Ammon's horn (tissue), 1 donor: ENCODE measurements at places on chromosomes 5 and 9.
A peak's percentile ranks its signal among the peaks of the same experiment; 100 is the strongest.

- no peak for DNase-seq
Observed at GRCh38 chr9:76433406-76433805, 25.6 kb upstream of the GCNT1 start.

- DNase-seq: no peak
Observed at GRCh38 chr5:176413709-176414191, 2.6 kb downstream of the CLTB start.

- no peak for DNase-seq
Observed at GRCh38 chr5:103721183-103721582, 158.6 kb upstream of the NUDT12 start.

DNA sequence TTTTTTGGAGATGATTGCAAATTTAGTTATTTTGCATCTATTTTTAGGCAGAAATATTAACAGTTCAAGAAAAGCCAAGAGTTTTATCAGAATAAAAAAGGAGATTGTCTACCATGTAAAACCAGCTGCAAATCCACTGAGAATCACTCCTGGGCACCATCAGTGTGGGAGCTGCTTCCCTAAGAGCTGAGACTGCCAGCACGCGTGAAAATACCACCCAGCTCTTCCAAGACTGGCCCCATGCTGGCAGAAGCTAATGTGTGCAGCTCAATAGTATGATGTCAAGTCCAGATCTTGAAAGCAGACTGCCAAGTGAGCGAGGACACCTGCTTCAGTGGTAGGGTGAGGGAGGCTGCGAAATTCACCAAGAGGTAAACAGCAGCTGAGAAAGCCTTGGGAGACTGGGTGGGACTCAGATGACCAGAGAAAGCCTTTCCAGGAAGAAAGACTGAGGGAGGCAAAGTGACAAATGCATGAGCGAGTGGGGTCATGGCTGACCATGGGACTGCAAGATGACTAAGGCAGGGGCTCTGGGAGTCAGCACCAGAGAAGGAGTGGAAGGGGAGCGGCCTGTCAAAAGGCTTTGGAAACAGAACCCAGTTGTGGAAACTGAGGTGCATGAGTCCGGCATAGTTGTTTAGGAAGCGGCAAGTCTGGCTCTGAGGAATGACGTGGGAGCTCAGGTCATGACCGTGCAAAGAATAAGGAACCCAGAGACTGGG, 200.9 kb downstream of the GADD45G start:
- no peak for DNase-seq

DNA sequence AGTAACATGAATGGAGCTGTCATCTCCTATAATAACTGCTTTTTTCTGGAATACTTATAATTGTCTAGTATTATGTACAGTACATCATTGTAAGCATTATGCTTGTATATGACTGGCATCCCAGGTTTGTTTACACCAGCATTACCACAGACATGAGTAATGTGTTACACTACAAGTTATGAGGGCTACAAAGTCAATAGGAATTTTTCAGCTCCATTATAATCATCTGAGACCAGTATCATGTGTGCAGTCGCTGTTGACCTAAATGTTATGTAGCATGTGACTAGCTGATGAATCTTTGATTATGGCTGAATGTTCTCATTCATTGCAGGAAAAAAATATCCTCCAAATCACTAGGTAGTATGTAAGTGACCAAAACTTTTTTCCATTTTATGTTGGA, 2.2 kb downstream of the ZCCHC9 start:
- no peak for DNase-seq

- DNase-seq: no peak
Observed at GRCh38 chr5:40401284-40402006, 278.3 kb upstream of the PTGER4 start.

- no peak for DNase-seq
Observed at GRCh38 chr5:135157421-135158313, 123.6 kb upstream of the PITX1 start.

- DNase-seq: no peak
Observed at GRCh38 chr5:75142566-75143136, 90.3 kb upstream of the GCNT4 start.

DNA sequence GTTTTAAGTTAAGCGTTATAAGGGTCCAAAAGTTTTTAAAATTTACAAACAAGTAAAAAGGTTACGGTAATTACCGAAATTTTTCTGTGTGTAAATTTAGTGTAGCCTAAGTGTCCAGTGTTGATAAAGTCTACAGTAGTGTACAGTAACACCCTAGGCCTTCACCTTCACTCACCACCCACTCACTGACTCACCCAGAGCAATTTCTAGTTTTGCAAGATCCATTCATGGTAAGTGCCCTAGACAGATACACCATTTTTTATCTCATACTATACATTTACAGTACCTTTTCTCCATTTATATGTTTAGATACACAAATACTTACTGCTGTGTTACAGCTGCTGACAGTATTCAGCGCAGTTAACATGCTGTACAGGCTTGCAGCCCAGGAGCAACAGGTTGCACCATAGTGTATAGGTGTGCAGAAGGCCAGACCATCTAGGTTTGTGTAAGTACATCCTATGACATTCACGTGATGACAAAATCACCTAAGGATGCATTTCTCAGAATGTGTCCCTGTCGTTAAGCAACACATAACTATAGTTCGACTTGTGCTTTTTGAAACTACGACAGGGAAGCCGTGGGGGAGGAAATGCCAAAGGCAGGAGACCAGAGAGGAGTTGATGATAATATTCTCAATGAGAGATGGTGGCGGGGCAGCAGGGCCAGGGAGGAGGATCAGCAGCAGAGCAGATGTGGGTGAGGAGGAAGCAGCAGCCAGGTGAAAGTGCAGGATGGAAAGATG, 48.6 kb downstream of the PSMB7 start:
- DNase-seq: no peak

GRCh38 chr5:51495672-51496071, 112.4 kb downstream of the ISL1 start:
- DNase-seq: no peak

DNA sequence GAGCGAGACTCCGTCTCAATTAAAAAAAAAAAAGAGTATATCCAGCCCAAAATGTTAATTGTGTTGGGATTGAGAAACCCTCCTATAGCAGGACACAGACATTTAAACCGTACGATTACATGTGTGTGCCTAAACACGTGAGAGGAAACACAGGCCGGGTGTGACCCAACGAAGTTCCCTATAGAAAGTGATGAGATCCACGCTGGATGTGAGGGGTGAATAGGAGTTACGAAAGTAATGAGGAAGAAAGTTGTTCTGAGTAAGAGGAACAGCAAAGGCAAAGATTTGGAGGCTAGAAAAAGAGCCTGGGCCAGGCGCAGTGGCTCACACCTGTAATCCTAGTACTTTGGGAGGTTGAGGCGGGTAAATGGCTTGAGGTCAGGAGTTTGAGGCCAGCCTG, 13.6 kb downstream of the NAIF1 start:
- peak; percentile 56 for DNase-seq

DNA sequence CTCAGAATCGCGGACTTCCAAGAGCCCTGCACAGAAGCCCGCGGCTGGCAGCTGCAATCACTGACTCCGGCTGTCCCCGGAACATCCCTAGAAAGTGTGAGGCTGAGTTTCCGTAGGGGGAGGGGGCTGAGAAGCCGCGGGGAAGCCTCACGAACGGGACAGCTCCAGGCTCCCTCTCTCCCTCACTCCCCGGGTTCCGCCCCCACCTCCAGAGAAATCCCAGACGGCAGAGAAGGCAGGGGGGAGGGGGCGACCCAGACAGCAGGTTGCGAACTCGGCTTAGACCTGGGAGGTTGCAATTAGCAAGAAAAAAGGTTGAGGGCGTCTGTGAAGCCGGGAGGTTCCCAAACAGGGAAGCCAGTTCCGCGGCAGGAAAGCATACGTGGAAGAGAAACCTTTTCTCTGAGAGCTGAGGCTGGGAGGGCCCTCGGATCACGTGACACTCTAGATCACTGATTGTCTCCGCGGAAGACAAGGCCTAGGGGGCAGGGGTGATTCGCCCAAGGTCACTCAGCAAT, 73.8 kb upstream of the CPLX2 start:
- no peak for DNase-seq

GRCh38 chr5:95256991-95257390, 27.9 kb downstream of the MCTP1 start:
- no peak for DNase-seq

DNA sequence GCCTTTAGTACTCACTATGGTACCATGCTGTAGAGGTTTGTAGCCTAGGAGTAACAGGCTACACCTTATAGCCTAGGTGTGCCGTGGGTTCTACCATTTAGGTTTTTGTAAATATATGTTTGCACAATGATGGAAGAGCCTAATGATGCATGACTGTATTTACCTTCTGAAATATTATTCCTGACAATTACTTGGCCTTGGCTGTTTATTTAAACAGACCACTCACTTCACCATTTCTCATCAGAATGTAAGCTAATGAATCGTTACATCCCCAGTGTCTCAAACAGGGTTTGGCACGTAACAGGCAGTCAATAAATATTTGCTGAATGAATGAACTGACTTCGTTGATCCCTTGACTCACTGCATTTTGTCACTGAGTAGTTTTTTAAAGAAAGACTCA, 93.1 kb downstream of the MED27 start:
- DNase-seq: no peak

GRCh38 chr9:115196919-115197318, 79.0 kb upstream of the TNC start:
- no peak for DNase-seq

DNA sequence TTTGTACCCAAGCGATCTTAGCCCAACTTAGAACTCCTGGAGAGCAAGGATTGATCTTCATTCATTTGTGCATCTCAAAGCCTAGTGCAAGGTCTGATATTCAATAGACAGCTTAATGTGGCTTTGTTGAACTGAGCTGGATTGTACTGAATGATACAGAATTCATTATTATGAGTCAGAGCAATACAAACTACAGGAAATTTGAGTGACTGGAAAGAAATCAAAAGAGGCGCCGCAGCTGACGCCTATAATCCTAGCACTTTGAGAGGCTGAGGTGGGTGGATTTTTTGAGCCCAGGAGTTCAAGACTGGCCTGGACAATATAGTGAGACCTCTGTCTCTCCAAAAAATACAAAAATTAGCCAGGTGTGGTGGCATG, 58.6 kb downstream of the ENC1 start:
- DNase-seq: no peak

GRCh38 chr9:109780453-109781033, 545 bp downstream of the PALM2AKAP2 start:
- DNase-seq: no peak

GRCh38 chr5:66596636-66597182, 516 bp downstream of the MAST4 start:
- peak; percentile 4 for DNase-seq

DNA sequence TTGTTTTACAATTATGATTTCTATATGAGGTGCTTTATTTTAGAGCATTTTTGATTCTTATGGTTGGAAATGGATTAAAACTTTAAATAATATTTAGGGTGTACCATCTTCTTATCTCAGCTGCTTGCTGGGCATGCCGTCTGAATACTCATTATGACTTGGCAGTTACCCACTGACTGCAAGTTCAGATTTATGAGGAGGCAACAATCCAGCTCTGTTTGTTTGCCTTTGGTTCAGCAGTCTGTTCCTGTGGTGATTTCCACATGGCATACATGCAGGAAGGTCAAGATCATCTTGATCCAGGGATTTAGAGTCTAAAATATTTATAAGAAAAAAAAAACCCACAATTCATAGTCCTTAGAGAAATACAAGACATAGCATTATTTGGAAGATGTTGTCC, 1254.5 kb upstream of the NUDT12 start:
- no peak for DNase-seq

DNA sequence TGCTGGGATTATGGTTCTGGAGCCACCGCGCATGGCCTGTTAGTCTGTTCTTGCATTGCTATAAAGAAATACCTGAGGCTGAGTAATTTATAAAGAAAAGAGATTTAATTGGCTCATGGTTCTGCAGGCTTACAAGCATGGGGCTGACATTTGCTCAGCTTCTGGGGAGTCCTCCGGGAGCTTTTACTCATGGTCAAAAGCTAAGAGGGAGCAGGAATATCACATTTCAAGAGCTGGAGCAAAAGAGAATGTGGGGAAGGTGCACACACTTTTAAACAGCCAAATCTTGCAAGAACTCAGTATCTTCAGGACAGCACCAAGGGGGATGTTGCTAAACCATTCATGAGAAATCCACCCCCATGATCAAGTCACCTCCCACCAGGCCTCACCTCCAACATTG, 12.1 kb downstream of the JAK2 start:
- DNase-seq: no peak

DNA sequence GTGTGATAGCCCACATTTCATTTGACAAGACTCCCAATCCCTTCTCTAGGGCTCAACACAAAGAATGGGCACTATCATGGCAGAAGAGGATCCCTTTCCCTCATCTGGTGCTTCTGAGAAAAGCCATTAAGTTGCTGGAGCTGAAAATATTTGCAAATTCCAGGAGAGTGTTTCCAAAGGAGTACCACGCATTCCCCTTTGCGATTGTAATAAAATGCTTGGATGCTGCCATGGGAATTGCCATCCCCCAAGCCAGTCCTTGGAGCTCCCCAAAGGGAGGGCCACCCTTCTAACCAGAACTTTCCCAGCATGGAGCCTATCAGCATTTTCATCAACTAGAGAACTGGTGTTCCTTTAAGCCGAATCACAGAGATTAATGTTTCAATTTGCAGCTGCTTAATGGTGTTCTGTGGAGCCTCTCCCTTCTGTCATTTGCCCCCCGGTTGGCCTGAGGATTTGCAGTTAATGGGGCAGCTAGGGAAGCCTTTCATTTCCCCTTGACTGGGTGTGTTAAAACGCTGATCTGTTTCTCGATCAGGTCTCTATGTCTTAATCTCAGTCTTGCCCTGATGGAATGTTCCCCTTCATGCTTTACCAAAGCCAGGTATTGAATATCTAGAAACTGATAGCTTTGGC, 133.0 kb downstream of the ENC1 start:
- no peak for DNase-seq

DNA sequence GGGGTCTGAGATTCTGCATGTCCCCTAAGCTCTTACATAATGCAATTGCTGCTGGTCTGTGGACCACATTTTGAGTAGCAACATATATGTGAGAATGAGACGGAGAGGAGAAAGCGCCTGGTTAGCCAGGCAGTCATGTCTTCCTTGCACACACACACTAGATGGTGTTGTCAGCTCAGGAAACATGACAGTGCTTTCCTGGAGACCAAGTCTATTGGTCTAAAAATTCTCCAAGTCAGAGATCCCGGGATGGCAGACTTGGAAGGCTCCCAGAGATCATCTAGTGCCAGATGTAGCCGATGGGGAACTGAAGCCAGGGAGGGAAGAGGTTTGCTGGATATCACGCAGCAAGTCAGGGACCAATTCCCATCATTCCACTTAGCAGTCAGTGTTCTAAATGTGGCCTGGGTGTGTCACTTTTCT, 53.4 kb downstream of the GALNT12 start:
- DNase-seq: peak; percentile 86

- peak; percentile 69 for DNase-seq
Observed at GRCh38 chr5:16673241-16674201, 56.7 kb upstream of the RETREG1 start.

- DNase-seq: no peak
Observed at GRCh38 chr5:171242521-171242920, 66.5 kb upstream of the TLX3 start.

- no peak for DNase-seq
Observed at GRCh38 chr9:72855321-72855720, 97.5 kb downstream of the ALDH1A1 start.

- no peak for DNase-seq
Observed at GRCh38 chr5:32916648-32917047, 205.5 kb downstream of the NPR3 start.
